CD14-positive monocyte (primary cell): ENCODE measurements at places on chromosomes 5 and 9.

- DNase-seq, result no peak
Measured at GRCh38 chr9:127877566-127877998, at the start of gene AK1. AK1 (minus strand) TSS chr9:127877675; CDS start chr9:127874617, 3,058 bp downstream.

DNA sequence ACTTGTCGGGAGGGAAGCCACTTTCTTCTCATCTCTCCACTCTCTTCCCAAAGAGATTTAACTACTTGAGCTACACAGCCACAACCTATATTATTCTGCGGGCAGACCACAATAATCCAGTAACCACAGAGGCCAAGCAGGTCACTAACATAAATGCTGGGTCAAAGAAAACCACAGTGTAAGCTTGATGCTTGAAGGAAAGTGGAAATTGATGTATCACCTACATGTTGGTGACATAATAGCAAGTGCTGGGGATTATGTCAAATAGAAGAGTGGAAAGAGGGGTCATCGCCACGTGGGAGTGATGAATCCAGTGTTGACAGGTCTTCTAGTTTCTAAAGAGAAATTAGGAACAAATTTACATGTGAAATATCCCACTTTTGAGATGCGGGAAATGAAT is 40.9 kb downstream of the RFK start:
- no peak for DNase-seq

- DNase-seq, result peak; percentile 68
Measured at GRCh38 chr9:131502781-131503625, at the start of gene POMT1. POMT1 (plus strand) TSS chr9:131502918; CDS start chr9:131504219, 1,301 bp downstream.

GRCh38 chr9:115553060-115553773 is 435.3 kb upstream of the TNC start:
- DNase-seq, result no peak

DNA sequence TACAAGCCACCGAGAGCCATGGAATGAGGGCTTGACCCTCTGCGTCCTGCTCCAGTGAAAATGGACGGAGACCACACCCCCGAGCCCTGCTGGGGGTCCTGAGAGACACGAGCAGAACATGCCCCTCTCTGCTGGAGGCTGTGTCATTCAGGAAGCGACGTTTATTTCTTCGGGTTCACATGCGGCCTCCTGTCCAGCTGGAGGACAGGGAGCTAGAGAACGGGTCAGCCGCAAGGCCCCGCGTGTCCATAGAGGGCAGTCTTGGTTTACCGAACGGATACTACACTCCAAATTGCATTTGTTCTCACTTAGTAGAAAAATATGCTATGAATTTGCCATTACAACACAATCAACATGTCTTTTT is 36.1 kb downstream of the MRPL36 start:
- DNase-seq, result no peak

- DNase-seq, result no peak
Measured at GRCh38 chr9:9478741-9479140, 1134.1 kb downstream of the PTPRD start.
